ENCODE measurements at places on chromosomes 5 and 9. TPM values are rescaled to one million over a fixed set of nuclear protein-coding genes. Genes with fewer than 3 reads are reported as not detected.

ZNF618 gene
- total RNA-seq, result 4.0 TPM

OGN gene
- total RNA-seq, result 25.6 TPM

ACSL6 gene
- total RNA-seq, result 4.4 TPM

TMEM252 gene
- 0.18 TPM for total RNA-seq

GPR21 gene
- 0.21 TPM for total RNA-seq

ZNF462 gene
- total RNA-seq, result 18.6 TPM

- no peak for DNase-seq
Measured at GRCh38 chr5:15283076-15283475, 216.9 kb upstream of the FBXL7 start.

- DNase-seq, result peak; percentile 47
Measured at GRCh38 chr5:148454576-148454975, 70.8 kb downstream of the FBXO38 start.

DNA sequence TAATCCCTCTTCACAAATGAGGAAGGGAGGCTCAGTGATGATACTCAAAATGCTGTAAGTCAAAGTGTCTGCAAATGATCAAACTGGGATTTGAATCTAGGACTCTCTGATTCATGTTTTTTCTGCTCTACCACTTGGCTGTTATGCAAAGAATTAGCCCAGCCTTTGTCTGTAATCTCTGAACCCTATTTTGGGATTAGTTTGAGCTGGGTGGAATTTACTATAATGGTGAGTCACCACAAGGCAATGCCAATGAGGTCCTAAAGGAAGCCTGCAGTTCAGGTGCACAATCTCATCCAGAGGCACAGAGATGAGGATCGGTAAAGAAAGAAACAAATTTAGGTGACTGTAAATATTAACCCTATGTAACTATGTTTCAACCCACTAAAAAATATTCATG, 29.2 kb downstream of the RFK start:
- DNase-seq, result no peak

DNA sequence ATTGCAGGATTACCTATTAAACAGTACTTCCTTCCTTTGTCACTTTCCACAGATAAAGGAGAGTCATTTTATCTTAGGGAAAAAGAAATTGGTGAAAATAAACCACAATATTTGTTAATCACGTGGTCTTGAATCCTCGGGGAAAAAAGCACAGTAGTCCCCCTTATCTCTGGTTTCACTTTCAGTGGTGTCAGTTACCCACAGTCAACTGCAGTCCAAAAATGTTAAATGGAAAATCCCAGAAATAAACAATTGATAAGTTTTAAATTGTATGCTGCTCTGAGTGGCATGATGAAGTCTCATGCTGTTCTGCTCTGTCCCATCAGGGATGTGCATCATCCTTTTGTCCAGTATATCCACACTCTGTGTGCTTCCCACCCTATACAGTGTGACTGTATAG, 405.2 kb upstream of the MPDZ start:
- DNase-seq, result no peak

- no peak for DNase-seq
Measured at GRCh38 chr5:109614981-109615380, 74.7 kb upstream of the MAN2A1 start.

DNA sequence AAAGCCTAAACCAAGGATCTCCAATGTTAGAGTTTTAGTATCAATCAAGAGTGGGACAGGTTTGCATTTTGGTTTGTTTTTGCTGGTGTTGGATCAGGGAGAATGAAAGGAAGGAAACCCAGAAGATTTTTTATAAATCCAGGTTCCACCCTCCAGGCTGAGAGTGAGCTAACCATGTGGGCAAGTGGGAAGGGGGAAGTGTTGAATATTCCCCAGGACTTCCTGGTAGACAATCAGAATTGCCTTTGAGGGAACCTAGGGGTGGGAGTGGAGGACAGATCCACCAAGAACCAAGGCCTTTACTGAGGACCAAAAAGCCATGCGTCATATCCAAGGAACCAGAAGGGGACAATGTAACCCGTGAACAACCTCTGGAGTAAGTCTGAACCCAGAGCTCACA, 33.5 kb upstream of the PIK3R1 start:
- DNase-seq, result no peak

DNA sequence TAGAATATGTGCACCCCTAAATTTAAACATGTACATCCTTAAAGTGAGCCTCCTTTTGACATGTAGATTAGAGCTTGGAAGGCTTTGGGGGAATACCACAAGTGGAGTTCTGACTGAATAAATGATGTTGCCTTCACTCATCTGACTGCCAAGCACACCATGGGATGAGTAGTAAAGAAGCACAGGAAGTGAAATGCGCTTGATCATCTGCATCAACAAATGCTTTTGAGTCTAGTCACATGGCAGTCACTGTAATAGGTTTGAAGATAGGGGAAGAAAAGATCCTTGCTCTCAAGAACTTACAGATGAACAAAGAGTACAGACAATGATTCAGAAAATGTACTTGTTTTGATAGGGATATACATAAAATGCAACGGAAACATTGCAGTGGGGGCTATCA, 62.0 kb upstream of the STARD4 start:
- DNase-seq, result no peak

DNA sequence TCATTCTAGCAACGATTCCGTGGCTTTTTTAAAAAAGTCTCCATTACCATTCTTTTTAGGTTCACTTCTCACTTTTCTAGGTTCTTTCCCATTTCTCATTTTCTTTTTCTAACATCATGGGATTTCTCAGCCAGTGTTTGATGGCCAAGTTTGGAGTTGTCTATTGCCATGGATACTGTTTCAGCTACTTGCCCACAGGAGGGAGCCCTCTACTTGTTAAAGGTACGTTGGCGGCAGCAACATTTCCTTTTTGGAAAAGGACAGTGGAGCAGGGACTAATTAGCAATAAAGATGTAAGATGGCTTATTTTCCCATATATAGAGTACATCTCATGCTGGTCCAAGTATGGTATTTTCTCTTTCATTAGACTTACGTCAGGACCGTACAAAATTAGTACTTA, 2257.5 kb upstream of the C9orf72 start:
- no peak for DNase-seq

DNA sequence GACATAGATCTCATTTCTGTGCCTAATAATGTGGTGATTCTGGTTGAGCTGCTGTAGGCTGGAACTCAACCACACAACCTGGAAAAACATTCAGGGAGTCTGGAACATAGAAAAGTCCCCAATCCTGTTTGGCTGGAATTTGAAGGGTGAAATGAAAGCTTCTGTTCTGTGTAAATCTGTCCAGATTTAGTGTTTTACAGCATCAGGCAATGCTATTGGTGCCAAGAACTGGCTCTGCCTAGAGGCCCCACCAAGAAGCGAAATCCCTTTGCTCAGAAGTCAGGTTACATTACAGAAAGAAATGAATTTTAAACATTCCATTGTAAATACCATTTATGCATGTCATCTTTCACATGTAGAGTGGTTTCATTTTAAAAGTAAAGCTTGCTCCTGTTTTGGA, 56.3 kb downstream of the TMEM174 start:
- DNase-seq, result no peak

DNA sequence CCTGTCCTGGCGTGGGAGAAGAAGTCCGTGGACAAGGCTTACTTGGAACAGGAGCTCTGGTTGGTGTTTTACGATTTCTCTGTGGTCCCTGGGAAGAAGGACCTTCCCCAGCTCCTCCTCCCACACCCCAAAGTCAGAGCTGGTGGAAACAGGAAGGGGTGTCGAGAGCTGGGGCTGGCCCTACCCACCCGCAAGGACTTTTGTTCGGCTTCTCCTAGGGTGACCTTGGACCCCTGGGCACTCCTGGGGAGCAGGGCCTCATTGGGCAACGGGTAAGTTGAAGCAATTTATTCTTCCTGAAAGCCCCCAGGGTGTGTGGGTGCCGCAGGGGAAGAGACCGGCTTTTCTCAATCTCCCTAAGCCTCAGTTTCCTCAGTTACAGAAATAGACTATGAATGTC, 53.9 kb upstream of the ORM1 start:
- no peak for DNase-seq

DNA sequence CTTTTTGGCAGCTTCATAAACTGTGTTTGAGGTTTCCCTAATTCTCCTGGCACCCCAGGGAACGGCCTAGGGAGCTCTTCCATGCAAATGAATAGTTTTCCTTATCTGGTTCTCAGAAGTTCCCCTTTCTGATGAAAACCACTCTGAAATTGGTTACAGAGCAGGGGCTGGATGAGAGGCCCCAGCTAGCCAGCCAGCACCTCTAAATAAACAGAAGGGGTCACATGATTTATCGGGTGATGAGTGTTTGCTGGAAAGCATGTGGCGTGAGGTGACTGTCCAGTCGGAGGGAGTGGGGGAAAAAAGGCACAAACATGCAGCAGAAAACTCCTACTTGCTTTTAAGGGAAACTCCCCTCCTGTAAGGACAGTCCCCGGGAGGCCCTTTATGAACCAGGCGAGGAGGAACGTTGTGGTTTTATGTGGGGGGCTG, 261.2 kb upstream of the ANKRD55 start:
- no peak for DNase-seq

- no peak for DNase-seq
Measured at GRCh38 chr5:111234125-111234524, 9.9 kb downstream of the CAMK4 start.

- peak; percentile 47 for DNase-seq
Measured at GRCh38 chr9:3962971-3963642, 336.8 kb downstream of the GLIS3 start.

- DNase-seq, result no peak
Measured at GRCh38 chr5:125696762-125697161, 726.4 kb upstream of the GRAMD2B start.

Measured in left cardiac atrium (tissue), 4 donors.